Osteoblast (primary cell): ENCODE measurements at places on chromosomes 1 and 21.

DNA sequence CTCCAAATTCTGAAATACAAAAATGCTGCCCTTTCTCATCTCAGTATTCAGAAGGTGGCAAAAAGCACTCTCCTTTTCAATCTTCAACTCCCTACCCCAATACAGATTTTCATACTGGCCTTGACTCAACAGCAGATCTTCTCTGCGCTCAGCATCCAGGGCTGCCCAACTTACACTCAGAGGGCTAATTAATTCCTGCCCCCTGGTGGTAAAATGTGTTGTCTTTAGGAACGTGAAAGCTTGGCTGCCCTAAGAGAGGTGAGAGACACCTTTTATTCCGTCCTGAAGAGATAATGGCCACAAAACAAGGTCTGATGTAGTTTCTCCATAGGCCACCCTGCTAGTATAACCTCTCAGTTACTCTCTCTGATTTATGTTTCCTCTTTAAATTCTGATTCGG is 25.0 kb downstream of the KRTAP24-1 start:
- peak; percentile 63 for DNase-seq

GRCh38 chr1:221867003-221867402 is 125.1 kb upstream of the DUSP10 start:
- no peak for DNase-seq

DNA sequence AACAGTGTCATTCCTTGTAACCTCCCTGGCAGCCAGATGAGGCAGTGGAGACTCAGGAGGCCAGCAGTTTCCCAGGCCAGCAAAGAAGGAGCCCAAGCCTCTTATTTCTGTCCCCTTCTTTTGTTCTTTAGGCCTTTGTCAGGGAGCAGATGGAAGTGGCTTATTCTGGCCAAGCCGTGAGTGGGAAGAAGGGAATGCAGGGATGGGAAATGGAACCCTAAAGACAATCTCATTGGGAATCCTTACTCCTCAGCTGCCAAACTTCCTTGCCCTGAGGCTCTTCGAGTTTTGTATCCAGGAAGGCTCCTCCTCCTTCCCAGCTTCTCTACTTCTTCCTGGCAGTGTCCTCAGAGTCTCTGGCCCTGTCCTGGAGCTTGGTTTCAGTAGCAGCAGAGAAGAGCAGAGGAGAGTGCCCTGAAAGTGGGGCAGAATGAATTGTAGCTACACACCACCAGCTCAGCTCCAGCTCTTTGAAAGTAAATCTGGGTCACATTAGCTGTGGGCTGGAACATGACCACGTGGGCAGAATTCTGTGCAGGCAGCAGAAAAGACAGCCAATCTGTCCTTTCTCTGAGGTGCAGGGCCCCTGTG is 63.9 kb downstream of the NDUFS5 start:
- peak; percentile 62 for DNase-seq

GRCh38 chr1:45395582-45395981 is 55.3 kb upstream of the MUTYH start:
- DNase-seq = no peak

DNA sequence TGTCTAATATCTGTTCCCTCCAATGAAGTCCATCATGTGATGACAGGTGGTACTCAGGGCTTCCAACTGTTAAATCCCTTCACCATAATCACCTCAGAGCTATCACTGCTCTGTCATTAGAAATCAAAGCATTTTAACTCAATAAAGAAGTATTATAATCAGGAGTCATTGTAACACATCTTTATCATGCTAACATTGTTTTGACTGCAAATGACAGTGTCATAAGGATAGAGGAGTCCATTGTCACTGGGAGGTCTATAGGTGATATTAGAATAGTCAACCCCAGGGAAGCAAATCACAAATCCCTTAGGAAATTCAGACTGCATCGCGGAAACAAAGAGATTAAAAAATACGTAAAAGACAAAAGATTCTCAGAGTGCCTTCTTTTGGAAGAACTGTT is 30.8 kb downstream of the LRRC53 start:
- DNase-seq = no peak

- peak; percentile 36 for DNase-seq
These were observed 160.7 kb downstream of the SLC45A1 start for GRCh38 chr1:8478566-8478965.

DNA sequence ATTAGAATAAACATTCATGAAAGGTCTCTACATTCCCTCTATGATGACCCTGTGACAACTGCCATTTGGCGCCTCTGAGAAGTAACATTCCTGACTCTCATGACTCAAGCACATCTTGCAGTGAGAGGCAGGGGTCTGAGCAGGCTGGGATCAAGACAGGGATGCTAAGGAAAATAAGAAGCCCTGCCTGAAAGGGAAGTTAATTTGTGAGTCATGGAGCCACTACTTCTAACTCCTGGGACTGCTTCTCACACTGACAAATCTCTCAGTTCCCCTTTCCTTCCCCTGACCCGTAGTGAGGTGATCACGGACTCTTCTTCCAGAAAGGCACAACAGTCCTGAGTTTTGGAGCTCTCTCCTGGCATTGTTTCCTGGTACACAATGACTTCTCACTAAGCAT is 231.9 kb downstream of the TNR start:
- no peak for DNase-seq
